ENCODE measurements at places on chromosomes 16 and 17.

- DNase-seq = no peak
Measured at GRCh38 chr16:68238029-68238345, 2.1 kb upstream of the ESRP2 start.

DNA sequence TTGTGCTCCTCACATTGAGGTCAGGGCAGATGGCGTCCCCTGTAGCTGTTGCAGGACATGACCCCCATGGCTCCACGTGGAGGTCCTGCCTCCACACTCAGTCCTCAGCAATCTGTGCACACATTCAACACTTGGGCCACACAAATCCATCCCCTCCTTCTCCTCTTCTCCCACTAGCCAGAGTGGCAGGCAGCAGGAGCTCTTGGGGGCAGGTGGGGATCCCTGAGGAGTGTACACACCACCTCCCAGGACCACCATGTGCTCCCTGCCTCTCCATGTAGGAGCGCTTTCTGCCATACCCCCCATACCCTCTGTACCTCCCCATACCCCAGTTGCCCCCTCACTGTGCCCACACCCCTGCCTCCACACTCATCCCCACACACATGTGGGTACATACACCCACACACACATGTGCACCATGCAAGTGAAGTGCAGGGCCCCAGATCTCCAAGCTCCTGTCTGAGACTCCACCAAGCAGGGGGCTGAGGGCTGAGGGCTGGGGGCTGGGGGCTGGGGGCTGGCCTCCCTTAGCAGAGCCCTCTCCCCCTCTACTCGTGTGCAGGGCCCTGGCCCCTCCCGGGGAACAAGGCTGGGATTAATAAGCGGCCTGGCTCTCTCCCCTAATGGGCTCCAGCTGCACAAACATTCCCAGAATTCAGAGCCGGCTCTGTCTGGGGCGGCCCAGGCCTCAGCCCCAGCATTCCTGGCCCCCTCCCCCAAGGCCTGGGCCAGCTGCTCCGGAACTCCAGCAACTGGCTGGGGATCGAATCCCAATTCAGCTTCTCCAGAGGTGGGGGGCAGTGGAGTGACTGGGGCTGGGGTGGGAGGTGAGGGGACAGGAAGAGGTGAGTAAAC is 48.2 kb upstream of the MEIOC start:
- no peak for DNase-seq

GRCh38 chr16:79500286-79500685 is 100.3 kb downstream of the MAF start:
- DNase-seq = no peak

DNA sequence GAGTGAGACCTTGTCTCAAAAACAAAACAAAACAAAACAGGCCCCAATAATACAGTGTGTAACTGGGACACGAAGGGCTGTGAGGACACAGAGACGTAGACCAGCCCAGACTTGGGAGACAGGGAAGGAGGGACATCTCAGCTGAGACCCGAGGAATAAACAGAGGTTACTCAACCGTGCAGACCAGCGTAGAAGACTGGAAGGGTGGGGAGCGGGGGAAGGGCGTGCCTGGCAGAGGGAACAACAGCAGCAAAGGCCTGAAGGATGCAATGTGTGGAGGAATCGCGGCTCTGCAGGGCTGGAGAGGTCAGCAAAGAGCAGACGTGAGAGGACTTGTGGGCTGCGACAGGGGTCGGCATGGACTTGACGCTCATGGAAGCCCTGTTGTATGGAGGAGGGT is 11.6 kb upstream of the CES4A start:
- DNase-seq = no peak

DNA sequence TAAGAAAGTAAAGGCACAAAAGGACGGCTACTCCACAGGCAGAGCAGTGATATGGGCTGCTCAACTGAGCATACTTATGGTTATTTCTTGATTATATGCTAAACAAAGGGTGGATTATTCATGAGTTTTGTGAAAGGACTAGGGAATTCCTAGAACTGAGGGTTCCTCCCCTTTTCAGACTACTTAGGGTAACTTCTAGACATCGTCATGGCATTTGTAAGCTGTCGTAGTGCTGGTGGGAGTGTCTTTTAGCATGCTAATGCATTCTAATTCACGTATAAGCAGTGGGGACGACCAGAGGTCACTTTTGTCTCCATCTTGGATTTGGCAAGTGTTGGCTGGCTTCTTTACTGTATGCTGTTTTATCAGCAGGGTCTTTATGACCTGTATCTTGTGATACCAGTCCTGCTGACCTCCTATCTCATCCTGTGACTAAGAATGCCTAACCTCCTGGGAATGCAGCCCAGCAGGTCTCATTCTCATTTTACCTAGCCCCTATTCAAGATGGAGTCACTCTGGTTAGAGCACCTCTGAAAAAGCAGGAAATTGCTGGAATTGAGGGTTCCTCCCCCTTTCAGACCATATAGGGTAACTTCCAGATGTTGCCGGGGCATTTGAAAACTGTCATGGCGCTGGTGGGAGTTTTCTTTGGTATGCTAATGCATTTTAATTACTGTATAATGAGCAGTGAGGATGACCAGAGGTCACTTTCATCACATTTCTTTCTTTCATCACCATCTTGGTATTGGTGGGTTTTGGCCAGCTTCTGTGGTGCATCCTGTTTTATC is 388.5 kb downstream of the XYLT1 start:
- DNase-seq = no peak

DNA sequence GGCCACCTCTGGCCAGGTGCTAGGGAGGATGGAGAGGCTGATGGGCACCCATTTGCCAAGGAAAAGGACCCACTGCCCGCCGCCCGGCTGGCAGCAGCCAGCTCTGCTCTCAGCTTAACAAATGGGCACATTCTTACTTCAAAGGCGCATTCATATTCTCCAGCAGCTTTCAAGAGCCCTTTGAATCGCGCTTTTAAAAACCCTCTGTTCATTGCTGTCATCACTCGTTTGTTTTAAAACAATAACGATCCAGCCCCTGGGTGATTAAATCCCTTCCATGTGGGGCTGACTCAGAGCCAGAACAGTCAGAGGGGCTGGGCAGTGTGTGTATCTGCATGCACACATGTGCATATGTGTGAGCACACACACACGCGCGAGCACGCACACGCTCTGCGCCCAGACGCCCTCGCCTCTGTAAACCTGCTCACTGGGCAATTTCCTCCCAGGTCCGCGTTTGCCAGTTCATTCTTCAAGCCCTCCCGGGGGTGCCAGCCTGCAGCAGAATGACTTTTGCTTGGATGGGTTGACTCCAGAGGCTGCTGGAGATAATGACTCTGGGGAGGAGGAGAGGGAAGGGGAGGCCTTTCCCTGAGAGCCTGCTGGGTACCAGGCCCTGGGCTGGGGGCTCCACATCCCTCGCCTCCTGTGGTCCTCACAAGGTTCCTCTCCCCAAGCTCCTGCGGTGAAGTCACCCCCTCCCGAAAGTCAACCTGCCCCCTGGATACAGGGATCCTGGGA is 133.1 kb downstream of the SDK2 start:
- DNase-seq = no peak

DNA sequence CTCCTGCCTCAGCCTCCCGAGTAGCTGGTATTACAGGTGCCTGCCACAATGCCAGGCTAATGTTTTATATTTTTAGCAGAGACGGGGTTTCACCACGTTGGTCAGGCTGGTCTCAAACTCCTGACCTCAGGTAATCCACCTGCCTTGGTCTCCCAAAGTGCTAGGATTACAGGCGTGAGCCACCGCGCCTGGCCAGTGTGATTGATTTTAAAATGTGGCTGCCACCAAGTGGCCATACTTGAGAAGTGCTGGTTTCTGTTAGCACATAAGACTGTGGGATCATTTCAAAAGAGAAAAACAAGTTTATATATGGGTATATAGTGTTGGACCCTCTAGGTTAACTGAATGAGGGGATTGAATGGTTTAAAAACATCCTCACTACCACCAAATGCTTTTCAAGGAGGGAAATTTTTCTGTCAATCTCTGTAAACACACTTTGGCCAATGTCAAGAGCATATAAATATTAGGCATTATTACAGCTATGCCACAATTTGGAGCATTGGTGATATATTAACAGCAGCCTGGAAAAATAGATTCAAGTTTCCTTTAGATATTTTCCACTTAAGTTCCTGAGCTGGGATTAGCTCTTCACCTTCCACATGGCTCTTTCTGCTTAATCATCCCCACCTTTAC is 13.5 kb upstream of the DHRS13 start:
- peak; percentile 54 for DNase-seq

- DNase-seq = no peak
Measured at GRCh38 chr17:15660077-15660476, 24.0 kb downstream of the TRIM16 start.

DNA sequence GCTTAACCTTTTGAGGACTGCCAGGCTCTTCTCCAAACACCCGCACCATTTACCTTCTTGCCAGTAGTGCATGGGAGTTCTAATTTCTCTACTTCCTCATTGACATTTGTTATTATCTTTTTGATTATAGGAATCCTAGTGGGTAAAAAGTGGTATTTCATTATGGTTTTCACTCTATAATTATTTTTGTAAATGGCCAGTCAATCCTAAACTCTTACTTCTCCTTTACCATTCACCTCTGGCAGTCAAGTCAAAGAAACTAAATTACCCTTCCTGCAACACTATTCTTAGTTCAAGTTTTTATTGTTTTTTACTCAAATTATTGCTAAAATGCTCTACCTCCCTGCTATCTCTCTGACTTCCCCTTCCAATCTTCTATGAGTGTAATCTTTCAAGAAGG is 29.8 kb upstream of the ANKFY1 start:
- no peak for DNase-seq

DNA sequence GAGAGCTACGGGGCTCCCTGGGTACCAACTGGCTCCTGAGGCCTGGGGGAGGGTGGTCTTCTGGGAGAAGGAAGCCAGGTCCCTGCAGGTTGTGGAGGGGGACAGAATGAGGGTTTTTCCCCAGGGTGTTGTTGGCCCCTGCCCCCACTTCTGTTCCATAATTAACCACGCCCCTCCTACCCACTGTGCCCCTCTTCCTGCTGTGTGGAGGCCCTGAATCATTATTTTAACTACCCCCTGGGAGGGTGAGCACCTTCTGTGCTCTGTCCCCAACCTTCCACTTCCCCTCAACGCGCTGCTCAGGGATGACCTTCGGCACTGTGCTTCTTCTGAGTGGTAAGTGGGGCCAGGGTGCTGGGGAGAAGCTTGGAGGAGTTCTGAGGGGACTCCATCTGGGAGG is at the start of gene ITGAD:
Gene ITGAD (plus strand): TSS at position 280 of the 400 bp plus-strand sequence. CDS start 26 bp downstream, at position 306.
- DNase-seq = no peak

GRCh38 chr16:86508028-86508946 is 2.0 kb upstream of the FOXF1 start:
- DNase-seq = no peak

GRCh38 chr17:61709567-61709966 is 118.5 kb upstream of the NACA2 start:
- DNase-seq = no peak

DNA sequence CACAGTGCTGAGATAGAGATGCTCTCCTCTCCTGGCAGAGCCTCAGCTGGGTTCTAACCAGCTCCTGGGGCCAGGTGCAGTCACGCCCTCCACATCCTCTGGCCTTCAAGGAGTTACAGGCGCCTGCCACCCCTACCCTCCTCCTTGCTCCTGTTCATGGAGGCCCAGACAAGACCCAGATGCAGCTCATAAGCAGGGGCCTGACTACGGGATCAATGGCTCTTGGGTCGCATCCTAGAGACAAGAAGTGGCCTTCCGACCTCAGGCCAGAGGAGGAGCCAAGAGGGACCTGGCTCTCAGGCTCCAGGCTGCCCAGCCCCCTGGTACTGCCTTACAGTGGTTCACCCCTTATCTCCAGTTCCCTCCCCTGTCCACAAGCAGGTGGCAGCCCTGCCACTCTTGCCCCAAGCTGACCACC is 23.0 kb downstream of the ARHGAP27 start:
- DNase-seq = no peak

DNA sequence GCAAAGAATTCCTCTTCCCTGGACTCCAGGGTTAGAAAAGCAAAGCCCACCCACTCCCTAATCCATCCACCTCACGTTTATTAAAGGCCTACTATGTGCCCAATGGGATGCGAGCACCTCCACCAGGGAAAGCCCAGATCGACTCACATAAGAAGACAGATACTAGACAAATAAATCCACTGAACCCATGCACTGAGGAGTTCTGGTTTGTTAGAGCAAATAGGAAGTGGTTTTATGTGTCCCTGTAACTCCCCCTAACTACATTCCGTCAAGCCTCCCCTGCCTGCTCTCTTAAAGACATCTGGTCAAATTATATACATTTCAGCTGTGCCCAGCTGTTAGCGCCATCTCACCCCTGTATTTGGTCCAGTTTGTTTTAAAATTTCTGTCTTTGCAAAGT is 218.5 kb upstream of the RPL38 start:
- DNase-seq = no peak

GRCh38 chr17:7713782-7714181 is 3.8 kb upstream of the DNAH2 start:
- DNase-seq = no peak

DNA sequence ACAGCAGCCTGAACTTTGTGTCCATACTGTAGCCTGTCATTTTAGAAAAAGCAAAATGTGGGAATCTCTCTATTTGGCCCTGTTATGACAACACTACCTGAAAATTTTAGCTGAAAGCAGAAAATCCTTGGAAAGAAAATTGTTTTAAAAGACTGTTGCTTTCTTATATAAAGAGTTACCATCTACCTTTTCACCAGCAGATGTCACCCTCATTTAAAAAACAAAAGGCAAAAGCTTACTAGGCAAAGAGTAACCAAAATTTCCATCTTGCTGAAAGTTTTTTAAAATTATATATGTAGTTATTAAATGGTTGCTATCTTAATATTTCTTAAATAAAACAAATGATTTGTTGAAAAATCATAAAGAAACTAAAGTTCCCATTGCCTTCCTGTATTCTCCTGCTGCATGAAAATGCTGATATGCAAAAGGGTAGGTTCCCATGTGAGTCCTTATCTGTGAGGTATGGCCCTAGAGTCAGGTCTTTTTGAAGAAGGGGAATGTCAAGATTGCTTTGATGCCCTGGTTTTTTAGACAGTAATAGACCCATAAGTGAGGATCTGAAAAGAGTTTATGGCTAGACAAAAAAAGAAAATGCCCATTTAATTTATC is 61.0 kb downstream of the TNRC6C start:
- no peak for DNase-seq

GRCh38 chr16:66265048-66265415 is 101.5 kb upstream of the CDH5 start:
- no peak for DNase-seq

DNA sequence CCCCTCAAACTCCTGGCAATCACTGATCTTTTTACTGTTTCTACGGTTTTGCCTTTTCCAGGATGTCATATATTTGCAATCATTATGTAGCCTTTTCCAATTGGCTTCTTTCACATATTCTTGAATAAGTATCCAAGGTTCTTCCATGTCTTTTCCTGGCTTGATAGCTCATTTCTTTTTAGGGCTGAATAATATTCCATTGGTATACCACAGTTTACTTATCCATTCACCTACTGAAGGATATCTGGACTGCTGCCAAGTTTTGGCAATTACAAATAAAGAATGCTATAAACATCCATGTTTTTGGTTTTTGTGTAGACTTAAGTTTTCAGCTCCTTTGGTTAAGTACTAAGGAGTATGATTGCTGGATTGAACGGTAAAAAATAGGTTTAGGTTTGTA is 16.0 kb downstream of the GPATCH8 start:
- no peak for DNase-seq

DNA sequence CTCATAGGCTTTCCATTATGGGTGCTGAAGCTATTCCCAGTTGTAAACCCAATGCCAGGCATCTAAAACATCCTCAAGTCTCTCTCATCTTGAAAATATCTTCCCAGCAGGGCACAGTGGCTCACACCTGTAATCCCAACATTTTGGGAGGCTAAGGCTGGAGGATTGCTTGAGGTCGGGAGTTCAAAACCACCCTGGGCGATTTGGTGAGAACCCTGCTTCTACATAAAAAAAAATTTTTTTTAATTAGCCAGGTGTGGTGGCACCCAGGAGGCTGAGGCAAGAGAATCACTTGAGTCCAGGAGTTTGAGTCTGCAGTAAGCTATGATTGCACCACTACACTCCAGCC is 13.0 kb upstream of the EEF2K start:
- no peak for DNase-seq

GRCh38 chr16:18936727-18937340 is 10.6 kb upstream of the SMG1 start:
- no peak for DNase-seq

All from activated CD8-positive, alpha-beta memory T cell treated with anti-CD3 and anti-CD28 coated beads, Interleukin-2, amount 50 U/mL, for 4 hours (primary cell).